Right lobe of liver (tissue), 6 donors: ENCODE measurements at places on chromosomes 5 and 9.

GRCh38 chr5:139472386-139473030 is 1.7 kb downstream of the SMIM33 start:
- no peak for DNase-seq
- no peak overlapping the region for H3K27ac ChIP-seq
- no peaks in the 10 kb centered on the region for H3K36me3 ChIP-seq
- H3K27me3 ChIP-seq = no peaks in the 10 kb centered on the region
- H3K4me1 ChIP-seq = no peaks in the 10 kb centered on the region

- peak; percentile 78 for DNase-seq
- H3K27me3 ChIP-seq = no peaks in the 10 kb centered on the region
- no peak overlapping the region for H3K4me3 ChIP-seq
- no peaks in the 10 kb centered on the region for H3K36me3 ChIP-seq
Observed at GRCh38 chr9:130450344-130451003, 5.7 kb downstream of the ASS1 start.

DNA sequence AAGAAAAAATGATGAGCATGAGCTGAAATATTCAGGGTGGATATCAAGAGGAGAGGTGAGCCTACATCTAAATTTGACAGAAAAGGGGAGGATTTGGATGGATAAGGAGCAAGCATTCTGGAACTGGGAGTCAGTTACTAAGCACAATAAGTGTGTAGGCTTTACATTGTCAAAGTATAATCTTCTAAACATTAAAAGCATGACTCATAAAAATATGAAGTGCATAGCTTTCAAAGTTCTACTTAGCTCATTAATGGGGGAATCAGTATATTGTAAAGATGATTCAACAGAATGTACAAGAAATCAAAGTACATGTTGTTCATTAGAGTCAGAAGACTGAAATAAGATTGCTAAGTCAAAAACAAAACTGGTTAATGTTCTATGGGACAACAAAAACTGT is 248.0 kb upstream of the GAS1 start:
- H3K27me3 ChIP-seq = no peaks in the 10 kb centered on the region
- H3K4me1 ChIP-seq = no peaks in the 10 kb centered on the region
- H3K36me3 ChIP-seq = no peaks in the 10 kb centered on the region

DNA sequence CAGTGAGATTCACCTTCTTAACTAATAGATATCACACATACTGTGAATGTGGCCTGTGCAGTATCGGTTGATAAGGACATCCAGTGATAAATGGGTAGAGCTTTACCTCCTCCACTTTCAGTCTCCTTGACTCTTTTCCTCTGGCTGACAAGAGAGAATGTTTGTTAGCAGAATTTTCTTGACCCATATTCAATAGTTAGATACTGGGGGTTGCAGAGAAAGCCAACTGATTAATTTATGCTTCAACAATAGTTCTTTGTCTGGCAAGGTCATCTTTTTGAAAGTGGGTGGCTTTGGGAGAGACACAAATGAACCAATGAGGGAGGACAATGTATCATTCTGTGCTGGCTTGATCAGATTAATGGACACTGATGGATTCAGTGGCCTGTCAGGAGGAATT is 30.3 kb downstream of the TTC23L start:
- H3K4me3 ChIP-seq = no peak overlapping the region
- no peaks in the 10 kb centered on the region for H3K27me3 ChIP-seq
- H3K27ac ChIP-seq = no peak overlapping the region
- H3K36me3 ChIP-seq = no peaks in the 10 kb centered on the region
- no peak for DNase-seq

DNA sequence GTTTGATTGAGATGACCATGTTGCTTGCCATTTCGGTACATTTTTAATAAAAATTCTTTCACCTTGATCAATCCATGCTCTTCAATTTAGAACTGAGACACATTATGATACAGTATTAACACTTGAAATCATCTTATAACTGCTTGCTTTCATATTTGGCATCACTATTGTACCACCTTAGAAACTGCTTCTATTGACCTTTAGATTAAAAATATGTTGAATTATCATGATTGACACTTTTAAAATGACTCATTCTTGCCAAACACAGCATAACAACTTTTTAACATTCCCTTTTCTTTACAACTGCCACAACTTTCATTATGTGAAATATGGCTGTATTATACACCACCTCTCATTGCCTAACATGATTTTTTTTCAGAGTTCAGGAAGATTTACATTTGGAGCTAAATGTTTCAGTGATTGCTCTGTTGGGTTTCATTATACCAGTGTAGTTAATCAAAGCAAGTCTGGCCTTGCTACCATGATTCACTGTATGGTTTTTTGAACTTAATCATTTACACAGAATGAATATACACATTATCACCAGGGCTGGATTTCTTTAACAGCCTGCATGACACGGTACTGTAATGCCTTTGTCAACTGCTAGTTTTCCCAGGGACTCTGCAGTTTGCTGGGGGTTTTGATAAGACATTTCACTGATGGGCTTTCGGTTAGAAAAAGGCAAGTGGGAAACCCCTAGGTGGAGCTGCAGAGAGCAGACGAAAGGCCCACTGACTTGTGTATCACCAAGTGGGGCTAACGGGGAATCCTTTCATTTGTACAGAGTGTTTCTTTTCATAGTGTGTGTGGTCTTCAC is 93.6 kb upstream of the TLE4 start:
- H3K27ac ChIP-seq = no peak overlapping the region
- H3K4me3 ChIP-seq = no peak overlapping the region
- no peaks in the 10 kb centered on the region for H3K4me1 ChIP-seq
- no peak for DNase-seq
- H3K27me3 ChIP-seq = no peaks in the 10 kb centered on the region

DNA sequence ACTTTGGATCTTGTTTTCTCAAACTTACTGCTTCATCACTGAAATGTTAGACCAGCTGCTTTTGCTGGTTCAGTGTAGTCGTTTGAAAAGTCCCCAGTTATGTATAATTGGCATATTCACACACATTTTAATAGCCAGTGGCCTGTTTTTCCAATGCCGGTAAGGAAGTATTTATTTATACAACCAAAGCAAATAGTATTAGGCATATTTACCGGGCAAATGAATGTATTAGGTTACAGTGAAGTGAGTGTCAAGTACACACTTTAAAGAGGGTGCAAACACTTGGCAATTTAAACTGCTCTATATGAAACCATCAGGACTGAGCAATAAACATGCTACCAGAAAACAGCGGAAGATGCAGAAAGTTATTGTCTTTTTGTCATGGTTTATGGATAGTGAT is 242.9 kb downstream of the MCTP1 start:
- no peak for DNase-seq
- no peak overlapping the region for H3K4me3 ChIP-seq
- no peak overlapping the region for H3K27ac ChIP-seq
- H3K27me3 ChIP-seq = no peaks in the 10 kb centered on the region
- no peaks in the 10 kb centered on the region for H3K36me3 ChIP-seq
